ENCODE measurements at places on chromosomes 4 and X.

GRCh38 chrX:133865761-133866471, 119.5 kb downstream of the GPC3 start:
- DNase-seq = no peak

DNA sequence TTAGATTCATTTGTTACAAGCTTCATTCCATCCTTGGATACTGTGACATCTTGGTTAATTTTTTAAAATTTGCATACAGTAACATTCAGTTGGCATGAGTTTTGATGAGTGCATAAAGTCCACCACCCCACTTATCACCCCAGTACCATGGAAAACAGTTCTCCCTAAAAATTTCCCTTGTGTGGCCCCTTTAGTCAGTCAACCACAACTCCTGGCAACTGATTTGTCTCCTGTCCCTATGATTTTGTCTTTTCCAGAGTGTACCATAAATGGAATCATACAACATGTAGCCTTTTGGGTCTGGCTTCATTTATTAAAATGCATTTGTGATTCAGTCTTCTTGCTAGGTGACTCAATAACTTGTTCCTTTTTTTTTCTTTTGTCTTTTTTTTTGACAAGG, 29.9 kb downstream of the RP2 start:
- DNase-seq = no peak

- DNase-seq = no peak
These were observed 17.7 kb downstream of the IQSEC2 start for GRCh38 chrX:53263597-53264094.

DNA sequence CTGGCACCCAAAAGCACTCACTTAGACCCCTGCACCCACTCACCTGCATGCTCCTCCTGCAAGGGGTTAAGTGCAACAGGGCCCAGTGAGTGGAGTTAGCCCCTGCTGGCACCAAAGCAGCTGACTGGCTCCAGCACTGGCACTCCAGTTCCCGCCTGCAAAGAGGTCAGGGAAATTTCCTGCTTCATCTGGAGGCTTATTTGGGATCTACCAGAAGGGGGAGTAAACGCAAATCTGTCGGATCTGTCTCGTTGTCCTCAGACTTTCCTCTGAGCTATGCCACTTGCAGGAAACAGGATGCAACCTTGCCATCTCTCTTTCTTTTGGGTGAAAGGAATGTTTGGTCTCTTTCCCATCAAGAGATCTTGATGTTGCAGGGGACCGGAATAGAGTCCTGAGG, 435.6 kb downstream of the PCDH10 start:
- DNase-seq = no peak

- no peak for DNase-seq
These were observed 45.1 kb downstream of the ASB9 start for GRCh38 chrX:15224747-15225146.

- DNase-seq = no peak
These were observed 49.6 kb downstream of the MAP7D2 start for GRCh38 chrX:20066968-20067708.

DNA sequence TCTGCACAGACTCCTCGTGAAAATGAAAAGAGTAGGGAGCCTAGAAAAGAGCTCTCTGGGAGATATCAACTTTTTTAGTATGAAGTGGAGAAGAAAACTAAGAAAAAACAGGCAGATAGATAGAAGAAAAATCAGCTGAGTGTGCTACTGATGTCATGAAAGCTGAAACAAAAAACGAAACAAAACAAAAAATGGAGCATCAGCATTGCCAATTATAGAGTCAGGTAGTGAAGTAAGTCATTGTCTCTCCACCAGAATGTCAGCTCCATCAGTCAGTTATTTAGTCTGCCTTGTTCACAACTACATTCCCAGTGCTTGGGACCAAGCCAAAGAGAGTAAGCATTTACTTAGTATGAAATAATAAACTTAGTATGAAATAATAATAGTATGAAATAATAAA, 595.1 kb downstream of the STPG2 start:
- no peak for DNase-seq

- no peak for DNase-seq
These were observed 4.0 kb downstream of the TMEM164 start for GRCh38 chrX:110006821-110007375.
